8988T (cell line): ENCODE measurements at places on chromosomes 5 and 9.

GRCh38 chr5:18778225-18778624, 1144.0 kb downstream of the TAF11L14 start:
- no peak for DNase-seq

GRCh38 chr5:10624206-10624605, 60.3 kb downstream of the ANKRD33B start:
- DNase-seq: no peak

DNA sequence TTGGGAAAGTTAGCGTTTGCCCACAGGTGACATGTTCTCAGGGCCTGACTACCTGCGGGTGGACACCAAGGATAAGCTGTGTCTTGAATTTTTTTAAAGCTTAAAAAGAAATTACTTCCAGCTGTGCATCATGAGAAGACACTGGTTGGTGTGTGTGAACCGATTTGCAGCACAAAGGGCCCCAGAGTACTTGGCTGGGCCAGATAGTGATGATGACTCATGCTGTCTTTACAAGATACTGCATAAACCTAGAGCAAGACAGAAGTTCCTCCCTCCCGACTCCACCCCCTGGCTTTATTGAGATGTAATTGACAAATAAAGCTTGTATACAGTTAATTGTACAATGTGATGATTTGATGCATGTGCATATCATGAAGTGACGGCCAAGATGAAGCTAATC, 212.8 kb downstream of the NXNL2 start:
- no peak for DNase-seq

- DNase-seq: no peak
Measured at GRCh38 chr5:11928909-11929308, 24.7 kb upstream of the CTNND2 start.

DNA sequence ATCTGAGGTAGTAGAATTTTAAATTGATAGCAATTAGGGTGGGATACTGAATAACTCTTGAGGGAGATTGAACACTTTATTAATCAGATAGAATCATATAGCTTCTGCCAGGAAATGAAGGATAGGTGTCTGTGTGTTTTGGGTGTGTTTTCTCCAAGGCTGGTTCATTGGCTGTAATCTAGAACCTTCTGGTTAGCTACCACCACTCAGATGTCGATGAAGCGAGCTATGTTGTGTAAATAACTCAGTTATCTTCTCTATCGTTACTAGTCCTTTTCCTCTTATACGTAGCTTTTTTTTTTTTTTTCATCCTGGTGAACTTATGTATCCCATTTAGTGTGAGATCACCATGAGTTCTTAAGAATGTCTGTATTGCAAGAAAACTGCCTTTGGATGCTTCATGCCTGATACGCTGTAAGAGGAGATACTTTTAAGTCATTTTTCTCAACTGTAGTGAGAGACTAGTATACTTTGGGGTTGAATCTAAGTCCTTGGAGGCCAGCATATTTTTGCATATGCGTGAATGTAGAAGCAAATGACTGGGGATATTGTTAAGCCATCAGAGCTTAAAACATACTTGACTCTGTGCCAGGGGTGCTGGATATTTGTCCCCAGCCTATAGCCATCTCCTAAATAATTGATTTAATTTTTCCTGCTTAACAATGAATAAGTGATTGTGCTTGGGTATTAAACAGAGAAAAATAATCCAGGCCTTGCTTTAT, 2.1 kb downstream of the TNFAIP8 start:
- DNase-seq: no peak

- no peak for DNase-seq
Measured at GRCh38 chr5:89520771-89521170, 637.8 kb upstream of the MEF2C start.

GRCh38 chr9:76905791-76906646, at the start of gene PRUNE2:
TSS of gene PRUNE2 (minus strand) at chr9:76906114. CDS start at chr9:76905963, 151 bp downstream.
- DNase-seq: peak; percentile 33

DNA sequence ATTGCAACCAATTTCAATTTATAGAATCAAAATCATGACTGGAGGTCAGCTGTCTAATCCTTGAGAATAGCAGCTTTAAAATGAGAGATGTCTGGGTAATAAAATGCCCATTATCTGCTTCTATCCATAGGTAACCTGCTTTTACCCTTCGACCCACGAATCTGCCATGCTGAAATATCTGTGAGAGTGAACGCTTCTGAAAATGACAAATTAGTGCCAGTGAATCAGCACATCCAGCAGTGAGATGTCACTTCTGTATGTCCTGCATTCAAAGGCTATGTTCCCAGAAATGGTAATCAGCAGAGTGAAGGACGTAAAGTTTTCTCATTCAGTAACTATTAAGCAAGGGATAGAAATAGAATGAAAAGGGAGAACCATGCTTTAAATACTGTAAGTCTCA, 532.4 kb upstream of the ITGA1 start:
- DNase-seq: no peak

GRCh38 chr9:104907278-104907951, 20.5 kb downstream of the ABCA1 start:
- DNase-seq: no peak

GRCh38 chr9:133165452-133165730, 1.7 kb upstream of the GBGT1 start:
- DNase-seq: no peak

- DNase-seq: no peak
Measured at GRCh38 chr5:174400461-174400860, 323.9 kb upstream of the MSX2 start.

DNA sequence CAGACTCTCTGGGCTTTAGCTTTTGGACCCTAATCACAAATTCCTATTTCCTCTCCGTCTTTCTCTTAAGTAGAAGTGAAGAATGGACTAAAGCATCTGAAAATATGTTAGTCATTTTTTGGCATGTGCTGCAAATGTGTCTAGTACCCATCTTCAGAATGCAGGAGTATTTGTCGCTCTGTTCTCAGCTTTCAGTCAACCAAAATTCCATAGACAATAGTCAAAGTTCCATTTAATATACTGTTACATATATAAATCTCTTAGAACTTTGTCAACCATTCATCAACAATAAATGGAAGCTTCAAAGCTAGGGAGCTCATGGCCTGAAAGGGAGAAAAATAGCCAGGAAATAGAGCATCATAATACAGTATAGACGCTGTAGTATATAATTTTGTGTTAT, 509.4 kb downstream of the BNC2 start:
- DNase-seq: no peak

- DNase-seq: no peak
Measured at GRCh38 chr5:69138766-69139165, 28.2 kb upstream of the CCNB1 start.

GRCh38 chr5:96141749-96142148, 180.1 kb upstream of the ELL2 start:
- no peak for DNase-seq

GRCh38 chr9:107282759-107283622, at the start of gene RAD23B:
TSS of gene RAD23B (plus strand) at chr9:107283279. CDS start at chr9:107283630, 351 bp downstream.
- peak; percentile 80 for DNase-seq

- DNase-seq: no peak
Measured at GRCh38 chr9:104073770-104074133, 20.4 kb upstream of the SMC2 start.

- no peak for DNase-seq
Measured at GRCh38 chr9:109468927-109469326, 29.2 kb downstream of the PTPN3 start.

GRCh38 chr9:105291422-105291859, 47.0 kb downstream of the SLC44A1 start:
- DNase-seq: no peak

DNA sequence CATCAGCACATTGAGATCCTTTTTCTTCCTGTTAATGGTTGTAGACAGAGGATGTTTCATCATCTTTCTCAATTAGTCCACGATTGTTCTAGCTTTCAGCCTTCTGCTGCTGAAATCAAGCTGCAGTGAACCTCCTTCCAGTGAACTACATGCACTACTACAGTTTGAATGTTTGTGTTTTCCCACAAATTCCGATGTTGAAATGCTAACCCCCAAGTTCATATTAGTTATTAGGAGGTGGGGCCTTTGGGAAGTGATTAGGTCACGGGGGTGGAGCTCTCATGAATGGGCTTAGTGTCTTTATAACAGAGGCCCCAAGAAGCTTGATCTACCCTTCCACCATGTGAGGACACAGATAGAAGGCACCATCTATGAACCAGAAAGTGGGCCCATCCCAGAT, 32.9 kb downstream of the NSG2 start:
- DNase-seq: no peak

DNA sequence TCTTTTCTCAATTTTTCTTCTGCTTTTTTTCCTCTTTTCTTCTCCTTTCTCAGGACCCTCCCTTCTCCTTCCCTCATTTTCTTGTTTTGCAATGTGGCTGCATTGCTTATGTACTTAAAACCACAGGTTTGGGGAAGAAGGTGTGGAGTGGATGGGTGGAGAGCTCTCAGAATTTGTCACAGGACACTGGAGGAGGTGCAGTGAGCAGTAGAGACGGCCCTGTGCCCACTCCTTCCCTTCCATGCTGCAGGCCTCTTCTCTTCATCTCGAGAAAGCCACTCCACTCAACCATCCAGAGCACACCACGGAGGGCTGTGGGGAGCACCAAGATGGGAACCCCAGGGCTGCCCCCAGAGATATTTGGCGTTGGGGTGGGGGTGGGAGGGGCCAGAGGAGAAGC, 92.3 kb downstream of the FSTL4 start:
- no peak for DNase-seq

GRCh38 chr5:68730220-68730978, 363.4 kb upstream of the SLC30A5 start:
- DNase-seq: peak; percentile 15

GRCh38 chr5:16450163-16450562, 15.4 kb downstream of the ZNF622 start:
- DNase-seq: no peak

DNA sequence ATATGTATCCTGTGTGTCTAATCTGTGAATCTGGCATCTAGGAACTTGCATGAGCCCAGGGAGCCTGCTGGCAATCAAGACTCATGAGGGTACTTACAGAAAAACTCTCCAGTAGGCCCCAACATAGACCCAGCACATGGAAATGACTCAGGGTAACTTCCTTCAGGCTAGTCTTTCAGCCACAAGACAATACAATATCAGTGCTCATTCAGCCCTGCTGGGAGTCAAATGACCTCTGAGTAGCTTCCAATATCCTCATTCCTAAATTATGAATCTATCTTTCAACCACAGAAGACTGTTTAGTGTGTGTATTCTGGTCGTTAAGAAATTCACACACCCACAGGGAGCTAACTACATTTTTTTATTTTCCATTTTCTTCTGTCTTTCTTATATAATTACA, 1273.0 kb downstream of the EFNA5 start:
- DNase-seq: no peak

DNA sequence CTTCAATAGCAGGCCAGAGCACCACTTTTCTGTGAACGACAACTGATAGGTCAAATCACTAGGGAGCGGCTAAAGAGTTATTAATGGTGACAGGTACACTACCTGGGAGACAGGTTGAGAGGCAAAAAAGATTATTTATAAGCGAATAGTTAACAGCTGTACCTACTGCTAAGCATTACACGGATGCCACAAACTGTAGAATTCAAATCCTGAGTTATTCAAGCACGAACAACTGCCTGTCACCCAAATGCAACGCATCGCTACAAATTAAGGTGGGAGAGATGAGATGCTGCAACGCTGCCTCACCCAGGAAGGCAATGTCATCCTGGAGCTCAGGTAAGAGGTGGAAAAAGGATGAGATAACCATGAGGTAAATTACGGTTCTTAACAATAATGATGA, 342.9 kb downstream of the BNC2 start:
- DNase-seq: no peak

- DNase-seq: no peak
Measured at GRCh38 chr5:88761269-88761850, 121.6 kb downstream of the MEF2C start.

- no peak for DNase-seq
Measured at GRCh38 chr5:36948041-36948440, 71.5 kb downstream of the NIPBL start.

DNA sequence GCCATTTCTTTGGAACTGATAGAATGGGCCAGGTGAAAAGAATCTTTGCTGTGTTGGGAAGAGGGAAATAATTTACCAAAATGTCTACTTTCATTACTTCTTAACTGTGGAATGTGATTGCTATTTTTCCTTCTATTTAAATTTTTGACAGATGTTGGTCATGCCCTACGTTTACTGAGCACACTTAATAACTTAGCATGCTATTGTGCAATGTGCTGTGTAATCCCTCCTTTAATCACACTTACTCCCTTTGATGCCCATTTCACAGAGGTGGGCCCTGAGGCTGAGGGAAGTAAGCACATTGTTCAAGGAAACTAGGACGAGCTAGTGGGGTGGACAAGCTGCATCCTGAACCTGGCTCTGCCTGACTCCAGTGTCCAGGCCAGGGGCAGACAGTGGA, 47.8 kb upstream of the INSYN2B start:
- DNase-seq: no peak

GRCh38 chr9:133359399-133360175, 3.2 kb downstream of the SURF2 start:
- no peak for DNase-seq

GRCh38 chr5:135317286-135317685, 81.7 kb downstream of the MACROH2A1 start:
- DNase-seq: no peak

DNA sequence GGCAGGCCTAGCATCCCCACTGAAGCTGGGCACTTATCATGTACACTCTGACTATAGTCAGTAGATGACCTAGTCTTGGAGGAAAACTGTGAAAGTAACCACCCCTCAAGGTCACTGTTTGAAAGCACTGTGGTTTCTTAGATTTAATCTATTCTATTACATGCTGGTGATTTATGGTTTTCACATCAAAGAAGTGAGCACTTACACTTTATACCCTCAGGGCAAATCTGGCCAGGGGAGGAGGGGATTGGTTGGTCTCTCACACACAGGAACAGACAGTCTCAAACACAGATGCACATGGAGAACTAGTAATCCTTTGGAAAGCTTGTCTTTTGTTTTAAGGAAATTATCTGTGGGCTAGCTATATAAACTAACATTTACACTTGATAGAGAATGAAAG, 17.9 kb upstream of the SPIN1 start:
- no peak for DNase-seq

- no peak for DNase-seq
Measured at GRCh38 chr9:114909661-114910060, 20.7 kb downstream of the TNFSF8 start.

- no peak for DNase-seq
Measured at GRCh38 chr9:113350937-113351336, 1.6 kb downstream of the BSPRY start.

DNA sequence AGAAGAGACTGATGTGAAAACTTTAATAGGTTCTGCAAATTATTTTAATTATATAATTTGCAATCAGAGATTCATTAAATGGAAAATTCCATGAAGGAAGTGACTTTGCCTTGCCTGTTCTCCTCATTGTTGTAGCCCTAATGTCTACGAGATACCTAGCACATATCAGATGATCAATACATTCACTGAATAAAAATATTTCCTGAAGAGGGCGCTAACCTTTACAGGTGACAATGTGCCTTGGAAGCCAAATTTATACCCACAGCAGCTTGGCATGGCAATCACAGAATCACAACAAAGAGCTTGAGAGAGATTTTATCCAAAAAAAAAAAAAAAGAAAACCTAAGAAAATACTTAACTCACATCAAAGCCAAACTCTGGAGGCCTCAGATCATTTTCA, 17.4 kb downstream of the HAUS6 start:
- no peak for DNase-seq

- no peak for DNase-seq
Measured at GRCh38 chr5:53397141-53397757, 83.2 kb upstream of the FST start.

- DNase-seq: no peak
Measured at GRCh38 chr5:22896152-22896551, 43.0 kb upstream of the CDH12 start.

- no peak for DNase-seq
Measured at GRCh38 chr9:85978496-85978895, 37.5 kb downstream of the NAA35 start.
